ENCODE measurements at places on chromosomes 3 and 15.

DNA sequence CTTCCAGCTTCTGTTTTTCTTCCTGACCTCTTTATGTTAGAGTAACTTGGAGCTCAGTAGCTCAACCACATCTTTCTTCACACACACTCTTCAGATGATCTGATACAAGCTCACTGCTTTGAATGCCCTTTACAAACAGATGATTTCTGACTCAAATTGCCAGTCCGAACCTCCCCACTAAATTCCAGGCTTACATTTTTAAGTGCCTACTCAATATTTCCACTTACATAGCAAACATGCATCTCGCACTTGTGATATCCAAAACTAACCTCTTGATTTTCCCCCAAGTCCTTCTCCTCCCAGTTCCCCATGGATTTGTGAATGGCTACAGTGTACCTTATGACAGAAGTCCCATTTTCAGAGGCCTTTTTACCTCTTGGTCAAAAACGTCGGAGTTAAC, 139.1 kb downstream of the GBE1 start:
- DNase-seq: no peak

- DNase-seq: no peak
Observed at GRCh38 chr3:99708207-99708745, 69.9 kb downstream of the COL8A1 start.

DNA sequence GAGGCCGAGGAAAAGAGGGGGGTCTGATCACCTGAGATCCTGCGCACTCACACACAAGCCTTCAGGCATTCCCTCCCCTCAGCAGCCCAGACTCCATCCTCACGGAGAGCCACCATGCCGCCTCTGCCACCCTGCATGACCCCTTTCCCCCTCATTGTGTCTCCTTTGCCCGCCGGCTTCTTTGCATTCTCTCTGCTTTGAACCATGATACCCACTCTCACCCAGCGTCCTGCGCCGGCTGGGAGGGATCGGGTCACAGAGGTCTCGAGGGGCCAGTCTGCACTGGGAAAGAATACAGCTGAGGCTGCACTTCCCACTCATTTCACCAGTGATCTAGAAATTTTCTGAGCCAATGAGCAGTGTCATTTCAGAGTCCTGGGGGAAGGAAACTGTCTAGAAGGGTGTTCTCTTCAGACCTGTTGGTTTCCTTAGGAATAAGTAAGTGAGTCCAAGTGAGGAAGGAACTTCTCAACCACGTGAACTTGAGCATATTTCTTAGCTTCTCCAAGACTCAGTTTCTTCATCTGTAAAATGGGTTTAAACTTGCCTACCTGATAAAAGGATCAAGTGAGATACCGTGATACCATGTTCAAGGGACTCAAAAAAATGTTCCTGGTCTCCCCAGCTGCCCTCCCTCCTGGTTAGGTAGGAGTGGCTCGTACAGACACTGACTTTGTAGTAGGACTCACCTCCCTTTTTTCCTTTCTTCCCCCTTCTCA, 96.7 kb downstream of the TOP2B start:
- DNase-seq: no peak

- DNase-seq: peak; percentile 10
Observed at GRCh38 chr3:142027735-142028134, 121.6 kb downstream of the TFDP2 start.

DNA sequence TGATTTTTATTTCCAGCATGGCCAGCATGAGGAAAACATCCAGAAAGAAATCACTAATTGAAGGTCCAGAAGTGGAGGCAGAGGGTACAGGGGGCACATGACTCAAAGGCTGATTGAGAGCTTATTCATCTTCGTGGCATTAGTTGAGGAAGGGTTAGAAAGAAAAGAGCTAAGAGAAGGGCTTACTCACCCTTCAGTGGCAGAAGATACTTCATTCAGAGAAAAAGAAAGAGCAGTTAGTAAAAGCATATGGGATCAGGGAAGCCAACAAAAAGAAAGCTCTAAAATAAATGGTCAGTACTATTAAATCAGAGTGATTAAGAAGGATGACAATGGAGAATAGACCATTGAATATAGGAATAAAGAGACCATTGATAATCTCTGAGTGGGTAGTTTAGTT, 25.2 kb downstream of the GAP43 start:
- no peak for DNase-seq

- no peak for DNase-seq
Observed at GRCh38 chr3:97871186-97871585, 49.4 kb downstream of the CRYBG3 start.

DNA sequence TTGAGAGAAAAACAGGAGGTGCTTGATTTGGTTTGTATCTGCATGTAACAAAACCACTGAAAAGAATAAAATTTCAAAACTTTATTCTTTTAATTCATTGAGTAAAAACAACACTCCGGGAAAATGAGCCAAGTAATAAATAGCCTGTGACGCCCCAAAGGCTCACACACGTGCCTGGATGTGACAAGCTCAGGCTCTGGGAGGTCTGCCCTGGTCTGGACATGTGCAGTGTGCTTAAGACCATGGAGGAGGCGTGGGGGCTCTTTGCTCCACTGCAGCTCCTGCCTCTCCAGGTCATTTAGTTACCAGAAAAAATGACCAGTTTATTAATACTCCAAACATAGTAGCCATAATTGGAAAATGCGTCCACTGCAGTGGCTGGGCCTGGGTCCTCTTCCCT, 8.6 kb upstream of the NME9 start:
- DNase-seq: no peak

- DNase-seq: no peak
Observed at GRCh38 chr3:138093721-138094120, 21.7 kb downstream of the DZIP1L start.

GRCh38 chr15:88810446-88810845, 7.2 kb downstream of the ACAN start:
- no peak for DNase-seq

DNA sequence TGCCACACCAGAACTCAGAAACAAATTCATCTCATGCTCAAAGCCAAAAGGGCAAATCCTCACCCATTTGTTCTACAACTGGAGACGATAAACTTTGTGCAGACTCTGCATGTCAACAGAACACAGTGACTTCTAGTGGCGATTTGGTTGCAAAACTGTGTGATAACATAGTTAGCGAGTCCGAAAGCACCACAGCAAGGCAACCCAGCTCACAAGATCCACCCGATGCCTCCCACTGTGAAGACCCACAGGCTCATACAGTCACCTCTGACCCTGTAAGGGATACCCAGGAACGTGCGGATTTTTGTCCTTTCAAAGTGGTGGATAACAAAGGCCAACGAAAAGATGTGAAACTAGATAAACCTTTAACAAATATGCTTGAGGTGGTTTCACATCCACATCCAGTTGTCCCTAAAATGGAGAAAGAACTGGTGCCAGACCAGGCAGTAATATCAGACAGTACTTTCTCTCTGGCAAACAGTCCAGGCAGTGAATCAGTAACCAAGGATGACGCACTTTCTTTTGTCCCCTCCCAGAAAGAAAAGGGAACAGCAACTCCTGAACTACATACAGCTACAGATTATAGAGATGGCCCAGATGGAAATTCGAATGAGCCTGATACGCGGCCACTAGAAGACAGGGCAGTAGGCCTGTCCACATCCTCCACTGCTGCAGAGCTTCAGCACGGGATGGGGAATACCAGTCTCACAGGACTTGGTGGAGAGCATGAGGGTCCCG, 199.7 kb downstream of the AKAP13 start:
- DNase-seq: no peak

GRCh38 chr15:51348688-51349087, 7.2 kb downstream of the GLDN start:
- DNase-seq: peak; percentile 71

DNA sequence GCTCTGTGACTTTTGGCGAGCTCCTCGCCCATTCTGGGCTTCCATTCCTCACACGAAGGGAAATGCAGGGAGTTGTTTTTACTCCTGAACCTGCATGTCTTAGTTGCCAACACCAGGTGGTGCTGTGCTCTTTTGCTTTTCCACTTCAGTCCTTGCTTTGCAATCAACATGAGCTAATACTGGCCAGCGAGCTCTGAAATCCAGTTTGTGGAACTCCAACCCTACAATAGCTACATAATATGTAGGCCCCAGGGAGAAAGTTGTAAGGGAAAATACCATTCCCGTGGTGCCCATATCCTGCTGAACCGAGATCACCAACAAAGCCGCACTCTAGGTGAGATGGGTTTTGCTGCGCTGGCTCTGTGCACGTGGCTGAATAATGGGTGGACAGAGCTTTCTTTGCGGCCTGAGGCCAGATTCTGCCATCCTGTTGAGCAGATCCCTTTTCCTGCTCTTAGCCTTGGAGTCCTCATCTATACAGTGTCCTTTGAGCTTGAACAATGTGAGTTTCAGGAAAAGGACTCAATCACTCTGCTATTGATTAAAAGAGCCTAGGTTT, 25.0 kb downstream of the LSM3 start:
- DNase-seq: peak; percentile 74

GRCh38 chr3:156598413-156598812, 43.5 kb upstream of the SSR3 start:
- no peak for DNase-seq

DNA sequence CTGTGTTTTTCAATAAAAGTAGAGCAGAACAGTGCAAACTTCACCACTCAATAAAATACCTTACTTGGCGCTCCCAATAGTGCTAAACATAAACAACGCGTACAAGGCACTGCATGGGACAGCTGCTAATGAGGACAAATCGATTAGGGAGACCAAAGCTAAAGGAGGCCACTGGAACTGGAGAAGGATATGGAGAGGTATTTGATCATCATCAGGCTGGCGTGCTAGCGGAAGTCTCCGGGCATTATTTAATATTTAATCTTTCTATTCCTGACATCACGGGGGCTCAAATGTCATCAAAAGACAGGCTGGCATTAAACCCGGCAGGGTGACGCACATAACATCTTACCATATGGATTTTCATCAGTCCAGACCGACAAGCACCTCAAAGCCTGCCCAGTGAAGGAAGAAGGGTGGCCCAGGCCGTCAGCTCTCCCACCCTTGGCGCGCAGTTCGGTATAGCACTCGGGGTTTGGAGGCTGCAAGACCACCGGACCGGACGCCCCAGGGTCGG, 604 bp downstream of the CCPG1 start:
- peak; percentile 17 for DNase-seq

- DNase-seq: no peak
Observed at GRCh38 chr3:122873741-122874515, 79.1 kb downstream of the SLC49A4 start.

DNA sequence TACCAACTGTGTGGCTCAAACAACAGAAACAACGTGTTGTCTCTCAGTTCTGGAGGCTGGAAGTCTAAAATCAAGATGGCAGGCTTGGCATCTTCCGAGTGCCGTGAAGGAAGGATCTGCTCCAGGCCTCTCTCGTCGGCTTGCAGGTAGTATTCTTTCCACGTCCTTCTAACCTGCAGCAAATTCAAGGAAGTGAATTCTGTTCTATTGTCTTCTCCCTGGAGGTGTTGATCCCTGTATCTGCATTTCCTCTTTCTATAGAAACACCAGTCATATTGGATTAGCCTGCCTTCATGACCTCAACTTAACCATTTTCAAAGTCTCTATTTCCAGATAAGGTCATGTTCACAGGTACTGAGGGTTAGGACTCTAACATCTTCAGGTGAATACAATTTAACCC, 512.1 kb downstream of the GABRG3 start:
- DNase-seq: no peak

GRCh38 chr3:73685061-73685460, 60.3 kb upstream of the PDZRN3 start:
- DNase-seq: no peak

DNA sequence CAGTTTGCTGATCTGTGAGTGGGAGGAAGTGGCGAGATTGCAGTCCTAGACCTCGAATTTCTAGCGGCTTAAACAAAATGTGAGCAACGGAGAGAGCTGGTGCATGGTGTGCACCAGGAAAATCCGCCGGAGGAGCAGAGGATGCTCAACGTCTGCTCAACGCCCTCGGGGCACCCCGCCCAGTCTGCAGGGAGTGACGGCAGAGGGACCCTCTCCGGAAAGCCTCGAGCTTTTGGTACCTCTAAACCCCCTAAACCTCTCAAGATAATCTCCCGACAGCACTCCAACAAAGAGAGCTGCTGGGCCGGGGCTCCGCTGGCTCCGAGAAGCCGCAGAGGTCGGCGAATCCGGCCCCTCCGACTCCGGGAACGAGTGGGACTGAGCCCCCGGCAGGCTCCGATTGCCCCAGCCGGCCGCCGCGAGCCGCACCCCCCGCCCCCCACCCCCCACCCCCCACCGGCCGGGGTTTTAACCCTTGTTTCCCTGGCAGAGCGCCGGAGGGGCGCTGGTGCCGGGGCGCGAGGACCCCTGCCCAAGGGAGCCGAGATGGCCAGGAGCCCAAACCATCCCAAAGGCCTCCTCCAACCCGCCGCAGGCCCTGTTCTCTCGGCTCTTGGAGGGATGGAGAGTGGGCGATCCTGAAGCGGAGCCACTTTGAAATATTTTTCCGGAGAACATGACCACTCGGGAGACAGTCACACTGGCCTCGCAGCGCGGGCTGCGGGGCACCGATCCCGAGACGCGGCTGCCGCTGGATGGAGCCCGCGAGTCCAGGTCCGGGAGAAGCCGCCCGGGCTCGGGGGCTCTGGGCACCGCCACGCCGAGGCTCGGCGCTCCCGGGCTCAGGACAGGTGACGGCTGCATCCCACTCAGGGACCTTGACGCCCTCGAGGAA, 1.5 kb downstream of the MEGF11 start:
- DNase-seq: peak; percentile 92

- no peak for DNase-seq
Observed at GRCh38 chr15:37446921-37447320, 346.6 kb upstream of the MEIS2 start.

DNA sequence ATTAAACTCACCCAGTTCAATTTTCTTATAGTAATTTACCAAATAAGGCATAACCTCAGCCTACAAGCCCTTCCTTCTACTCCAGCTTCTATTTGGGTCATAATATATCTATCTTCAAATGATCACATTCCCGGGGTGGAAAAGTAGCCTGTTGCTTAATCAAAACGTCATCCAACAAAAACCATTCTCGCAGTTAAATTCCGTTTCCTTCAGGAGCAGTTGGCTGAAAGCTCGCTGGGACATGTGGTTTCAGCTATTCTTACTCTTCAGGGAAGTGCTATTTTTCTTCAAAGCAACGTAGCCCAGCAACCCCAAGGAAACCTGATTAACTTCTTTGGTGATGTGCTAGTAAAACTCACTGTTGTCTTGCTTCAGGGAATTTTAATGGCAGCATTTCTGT, 59.6 kb downstream of the MAGI1 start:
- no peak for DNase-seq

All from GM20000 (cell line).